ENCODE measurements at places on chromosomes 13 and 19.

GRCh38 chr19:39212375-39212742 lies 8.3 kb upstream of the SYCN start:
- DNase-seq: peak; percentile 26

GRCh38 chr13:52036037-52036436 lies 11.5 kb downstream of the UTP14C start:
- no peak for DNase-seq

DNA sequence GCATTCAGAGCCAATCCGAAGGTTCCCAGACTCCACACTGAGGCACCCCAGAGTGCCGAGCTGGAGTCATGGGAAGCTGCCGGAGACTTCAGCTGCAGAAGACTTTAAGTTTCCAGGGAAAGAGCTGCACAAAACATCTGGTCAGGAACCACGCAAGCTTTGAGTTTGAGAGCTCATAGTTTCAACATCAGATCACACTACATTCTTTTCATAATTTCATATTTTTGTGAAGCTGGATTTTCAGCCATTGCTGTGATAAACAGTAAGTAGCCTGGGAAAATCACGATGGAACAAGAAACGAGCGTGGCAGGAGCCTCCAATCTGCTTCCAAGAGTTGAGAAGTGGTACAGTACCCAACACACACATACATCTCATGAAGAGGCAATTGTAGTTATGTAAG lies 25.5 kb upstream of the ATP12A start:
- no peak for DNase-seq

GRCh38 chr19:6020972-6021805 lies 43.2 kb upstream of the RANBP3 start:
- no peak for DNase-seq

- DNase-seq: no peak
These were observed 53.0 kb downstream of the ZAR1L start for GRCh38 chr13:32262165-32262564.

GRCh38 chr19:2170219-2170618 lies 6.5 kb downstream of the DOT1L start:
- no peak for DNase-seq

- no peak for DNase-seq
These were observed 99.5 kb upstream of the TMTC4 start for GRCh38 chr13:100773923-100774663.

DNA sequence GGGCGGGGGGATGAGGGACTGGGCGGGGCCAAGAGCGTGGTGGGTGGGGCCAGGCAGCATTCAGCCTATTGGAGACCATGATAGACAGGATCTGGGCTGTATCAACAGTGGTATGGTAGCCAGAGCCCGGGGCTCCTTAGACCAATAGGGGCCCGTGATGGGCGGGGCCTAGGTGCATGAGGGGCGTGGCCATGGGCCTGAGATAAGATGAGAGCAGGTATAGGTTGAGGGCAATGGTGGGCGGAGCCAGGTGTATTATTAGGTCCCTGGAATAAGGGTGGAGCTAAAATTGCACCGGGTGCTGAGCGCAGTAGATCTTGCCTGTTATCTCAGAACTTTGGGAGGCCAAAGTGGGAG lies 5.3 kb downstream of the ABCA7 start:
- DNase-seq: peak; percentile 54

DNA sequence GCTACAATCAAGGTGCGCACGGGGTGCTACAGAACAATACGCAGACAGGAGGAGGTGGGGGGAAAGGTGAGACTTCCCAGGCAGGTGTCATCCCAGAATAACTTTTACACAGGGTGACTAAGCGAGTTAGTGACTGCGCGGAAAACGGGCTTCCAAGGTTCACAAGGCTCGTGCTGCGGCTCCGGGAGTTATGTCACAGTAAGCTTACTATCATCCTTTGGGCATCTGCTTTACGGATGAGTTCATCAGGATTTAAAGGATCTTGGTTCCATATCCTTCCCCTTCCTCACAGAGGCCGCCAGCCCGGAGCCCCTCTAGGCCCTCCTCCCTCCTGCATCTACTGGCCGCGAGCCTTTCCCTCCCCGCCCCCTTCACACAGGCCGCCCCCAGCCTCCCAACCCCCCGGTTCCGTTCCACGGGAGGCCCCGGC lies 474 bp upstream of the IFT88 start:
- no peak for DNase-seq

- no peak for DNase-seq
These were observed 305.4 kb downstream of the KLF12 start for GRCh38 chr13:73828811-73829210.

- DNase-seq: peak; percentile 63
These were observed 8.6 kb downstream of the C19orf25 start for GRCh38 chr19:1470305-1471009.

- no peak for DNase-seq
These were observed 826 bp downstream of the RASIP1 start for GRCh38 chr19:48739404-48740163.

- no peak for DNase-seq
These were observed 43.2 kb downstream of the CCNA1 start for GRCh38 chr13:36475468-36475867.

GRCh38 chr19:290372-291005 lies 714 bp downstream of the PLPP2 start:
- no peak for DNase-seq

- DNase-seq: no peak
These were observed 45.1 kb upstream of the SLC46A3 start for GRCh38 chr13:28763887-28764286.

GRCh38 chr13:31421756-31422155 lies 222.0 kb downstream of the B3GLCT start:
- DNase-seq: no peak

DNA sequence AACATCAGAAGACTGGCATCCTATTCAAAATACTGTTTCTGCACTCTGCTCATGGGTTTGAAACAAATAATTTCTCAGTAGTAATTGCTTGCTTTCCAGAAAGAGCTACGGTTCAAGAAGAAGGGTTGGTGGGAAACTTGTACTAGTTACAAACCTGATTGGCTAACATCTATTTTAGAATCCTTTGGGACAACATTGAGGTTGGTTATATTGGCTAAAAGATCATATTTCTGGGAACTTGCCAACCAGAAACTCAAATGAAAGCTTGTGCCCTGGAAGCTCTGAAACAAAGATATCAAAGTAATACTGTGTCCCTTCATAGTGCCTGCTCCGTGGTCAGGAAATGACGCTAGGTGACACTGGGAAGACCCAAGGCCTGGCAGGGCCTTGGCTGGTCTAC lies 141.7 kb downstream of the LACC1 start:
- DNase-seq: no peak

GRCh38 chr13:49098198-49098597 lies 121.9 kb upstream of the MLNR start:
- DNase-seq: no peak

DNA sequence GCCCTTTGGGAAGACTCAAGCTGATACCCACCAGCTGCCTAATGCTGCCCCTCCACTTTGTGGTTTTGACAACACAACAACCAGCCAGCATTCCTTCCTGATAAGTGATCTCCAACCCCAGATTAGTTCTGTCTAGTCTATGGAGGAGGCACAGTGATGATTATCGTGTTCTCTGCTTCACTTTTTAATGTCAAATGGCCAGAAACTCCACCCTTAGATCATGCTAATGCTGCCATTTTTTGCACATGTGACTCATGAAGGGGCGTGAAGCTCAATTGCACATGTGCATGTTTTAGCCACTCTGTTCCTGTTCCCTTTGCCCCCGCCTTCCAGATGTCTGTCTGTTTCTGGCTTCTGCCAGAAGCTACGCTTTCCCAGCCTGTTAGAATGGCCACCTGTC lies 199.8 kb downstream of the COG6 start:
- no peak for DNase-seq

DNA sequence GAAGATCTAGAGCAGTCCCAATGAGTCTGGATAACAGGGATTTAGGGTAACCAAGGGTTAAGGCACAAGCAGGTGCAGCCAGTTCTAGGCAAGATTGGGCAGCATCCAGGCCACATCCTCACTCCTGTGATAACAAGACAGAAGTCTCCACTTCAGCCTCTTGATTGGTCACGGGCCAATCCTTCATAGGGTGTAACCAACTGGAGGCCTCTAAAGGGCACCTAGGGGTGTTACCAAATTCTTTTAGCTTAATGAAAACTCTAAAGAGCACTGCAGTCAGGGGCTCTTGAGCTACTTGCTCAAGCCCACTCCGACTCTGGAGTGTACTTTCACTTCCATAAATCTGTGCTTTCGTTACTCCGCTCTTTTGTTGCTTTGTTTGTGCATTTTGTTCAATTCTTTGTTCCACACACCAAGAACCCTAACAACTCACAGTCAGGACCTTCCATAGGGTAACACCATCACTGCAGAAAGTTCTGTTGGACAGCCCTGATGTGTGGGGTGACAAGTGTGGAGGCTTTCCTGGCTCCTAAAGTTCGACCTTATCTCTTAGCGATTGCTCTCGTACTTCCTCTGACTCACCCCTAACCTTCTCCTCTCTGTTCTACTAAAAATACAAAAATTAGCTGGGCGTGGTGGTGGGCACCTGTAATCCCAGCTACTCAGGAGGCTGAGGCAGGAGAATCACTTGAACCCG lies 36.1 kb downstream of the ZSWIM9 start:
- DNase-seq: no peak

- no peak for DNase-seq
These were observed 379.8 kb downstream of the TBC1D4 start for GRCh38 chr13:75102001-75102716.

GRCh38 chr13:109100705-109101304 lies 471.4 kb downstream of the MYO16 start:
- no peak for DNase-seq

DNA sequence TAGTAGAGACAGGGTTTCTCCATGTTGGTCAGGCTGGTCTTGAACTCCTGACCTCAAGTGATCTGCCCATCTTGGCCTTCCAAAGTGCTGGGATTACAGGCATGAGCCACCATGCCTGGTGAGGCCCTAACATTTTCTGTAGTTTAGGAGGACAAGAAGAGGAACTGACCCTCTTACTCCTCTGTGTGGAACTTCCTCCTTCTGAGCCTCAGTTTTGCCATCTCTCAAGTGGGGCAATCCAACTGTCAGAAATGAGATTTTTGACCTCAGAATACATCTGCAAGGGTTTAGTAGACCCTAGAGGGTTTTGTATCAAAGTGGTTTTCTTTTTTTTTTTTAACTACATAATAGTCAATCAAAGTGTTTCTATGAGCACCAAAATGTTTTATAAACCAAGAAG lies 2.4 kb downstream of the DKKL1 start:
- DNase-seq: no peak

DNA sequence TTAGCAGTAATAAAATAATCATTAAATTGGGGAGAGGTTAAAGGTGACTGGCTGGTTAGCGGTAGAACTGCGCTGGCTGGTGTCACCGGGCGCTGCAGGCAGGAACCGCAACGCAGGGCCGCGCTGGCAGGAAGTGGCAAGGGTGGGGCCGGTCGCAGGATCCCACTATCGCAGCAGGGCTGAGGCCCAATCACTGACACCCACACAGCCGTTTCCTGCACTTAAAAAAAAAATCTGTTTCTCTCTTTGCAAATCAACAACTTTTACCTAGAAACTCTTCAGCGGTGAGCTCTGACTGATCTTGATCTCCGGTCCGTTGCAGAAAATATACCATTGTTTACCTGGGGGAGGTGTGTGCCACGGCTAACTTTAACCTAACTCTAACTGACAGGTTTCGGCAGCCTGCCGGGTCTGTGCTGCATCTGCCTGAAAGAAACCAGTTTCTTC lies 46.9 kb downstream of the KLF2 start:
- peak; percentile 86 for DNase-seq

DNA sequence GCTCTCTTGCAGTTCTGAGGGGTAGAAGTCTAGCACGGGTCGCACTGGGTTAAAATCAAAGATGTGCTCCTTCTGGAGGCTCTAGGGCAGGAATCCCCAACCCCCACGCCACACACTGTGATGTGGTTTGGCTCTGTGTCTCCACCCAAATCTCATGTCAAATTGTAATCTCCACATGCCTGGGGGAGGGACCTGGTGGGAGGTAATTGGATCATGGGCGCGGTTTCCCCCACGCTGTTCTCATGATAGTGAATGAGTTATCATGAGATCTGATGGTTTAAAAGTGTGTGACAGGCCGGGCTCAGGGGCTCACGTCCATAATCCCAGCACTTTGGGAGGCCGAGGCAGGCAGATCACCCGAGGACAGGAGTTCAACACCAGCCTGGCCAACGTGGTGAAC lies 26.6 kb upstream of the CALM3 start:
- DNase-seq: peak; percentile 63

DNA sequence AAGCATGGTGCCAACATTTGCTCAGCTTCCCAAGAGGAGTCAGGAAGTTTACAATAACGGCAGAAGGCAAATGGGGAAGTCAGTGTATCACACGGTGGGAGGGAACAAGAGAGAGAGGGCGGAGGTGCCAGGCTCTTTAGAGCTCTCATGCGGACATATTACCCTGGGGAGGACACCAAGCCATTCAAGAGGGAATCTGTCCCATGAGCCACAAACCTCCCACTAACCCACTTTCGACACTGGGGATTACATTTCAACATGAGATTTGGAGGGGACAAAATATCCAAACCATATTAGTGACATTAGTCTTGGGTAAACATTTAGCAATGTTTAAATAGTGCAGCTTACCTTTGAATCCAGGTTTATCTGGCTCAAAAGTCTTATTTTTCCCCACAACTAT lies 69.9 kb downstream of the SLAIN1 start:
- no peak for DNase-seq

DNA sequence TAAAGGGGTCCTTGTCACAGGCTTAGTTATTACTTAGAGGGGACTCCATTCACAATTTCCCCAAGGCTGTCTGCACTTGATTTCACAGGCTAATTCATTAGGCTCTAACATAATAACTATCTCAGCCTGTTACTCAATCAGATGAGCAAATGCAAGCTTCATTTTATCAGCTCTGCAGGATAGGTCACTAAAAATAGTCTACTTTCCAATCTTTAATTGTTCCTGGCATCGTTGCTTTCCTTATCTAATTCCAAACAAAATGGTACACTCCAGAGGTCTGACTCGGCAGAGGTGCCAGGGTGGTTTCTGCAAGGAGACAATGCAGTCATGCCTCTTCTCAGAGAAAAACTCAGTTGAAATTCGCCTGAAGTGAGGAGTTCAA lies 69.7 kb upstream of the SLC15A1 start:
- no peak for DNase-seq

DNA sequence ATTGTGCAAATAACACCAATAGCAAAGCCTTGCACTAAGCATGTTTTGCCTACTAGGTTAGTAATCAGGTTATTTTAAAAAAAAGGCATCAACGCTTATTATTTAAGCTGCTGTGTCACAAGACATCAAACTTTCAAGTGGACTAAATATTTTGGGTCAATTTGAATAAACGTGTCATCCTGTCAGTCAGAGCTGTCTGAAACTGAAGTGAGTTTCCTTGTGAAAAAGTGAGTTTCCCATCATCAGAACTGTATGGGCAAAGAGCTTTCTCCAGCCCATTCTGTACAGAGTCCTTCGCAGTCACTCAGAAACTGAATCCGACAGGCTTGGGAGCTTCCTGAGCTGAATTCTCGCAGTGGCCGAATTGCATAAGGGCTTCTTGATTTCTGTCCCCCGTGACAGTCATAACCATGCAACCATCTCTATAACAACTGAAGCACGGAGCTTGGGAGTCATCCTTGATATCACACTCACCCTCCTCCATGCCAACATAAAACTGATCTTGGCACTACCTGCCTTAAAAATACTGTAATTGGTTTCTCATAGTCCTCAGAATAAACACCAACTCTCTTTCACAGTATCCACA lies 139.8 kb downstream of the MIPEP start:
- no peak for DNase-seq

- DNase-seq: no peak
These were observed 122.3 kb downstream of the SLC7A1 start for GRCh38 chr13:29473166-29473565.

GRCh38 chr19:51293571-51294210 lies 17.8 kb upstream of the IGLON5 start:
- no peak for DNase-seq
